Urothelium cell line (cell line): ENCODE measurements at places on chromosomes 2 and 18.

- DNase-seq = peak; percentile 72
Measured at GRCh38 chr2:237154082-237154638, 68.5 kb downstream of the COPS8 start.

DNA sequence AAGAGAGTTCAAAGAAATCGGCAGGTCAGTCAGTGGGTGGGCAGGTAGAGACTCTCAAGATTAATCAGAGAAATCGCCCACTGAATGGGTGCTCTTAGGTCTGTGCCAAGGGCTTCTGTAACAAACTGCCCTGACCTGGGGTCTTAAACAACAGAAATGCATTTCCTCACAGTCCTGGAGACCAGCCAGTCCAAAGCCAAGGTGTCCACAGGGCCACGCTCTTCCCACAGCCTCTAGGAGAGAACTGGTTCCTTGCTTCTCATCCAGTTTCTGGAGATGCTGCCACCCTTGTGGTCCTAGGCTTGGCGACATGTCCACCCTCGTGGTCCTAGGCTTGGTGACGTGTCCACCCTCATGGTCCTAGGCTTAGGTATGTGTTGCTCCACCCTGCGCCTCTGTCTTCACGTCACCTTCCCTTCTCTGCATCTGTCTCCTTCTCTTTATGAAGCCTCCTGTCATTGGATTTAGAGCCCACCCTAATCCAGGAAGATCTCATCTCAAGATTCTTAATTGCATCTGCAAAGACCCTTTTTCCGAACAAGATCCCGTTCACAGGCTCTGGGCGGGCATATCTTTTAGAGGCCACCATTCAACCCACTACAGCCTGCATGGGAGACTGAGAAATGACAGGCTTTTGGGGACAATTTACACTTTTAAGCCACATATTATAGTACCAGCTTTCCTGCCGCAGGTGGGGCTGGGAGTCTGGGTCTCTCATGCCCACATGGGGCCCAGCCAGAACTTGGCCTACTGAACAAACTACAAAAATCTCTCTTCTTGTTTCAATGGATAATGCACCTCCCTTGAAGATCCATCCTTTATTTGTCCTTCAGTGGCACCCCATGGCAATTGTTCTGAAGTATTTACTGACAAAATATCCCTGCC, 161.3 kb downstream of the ASB1 start:
- no peak for DNase-seq

DNA sequence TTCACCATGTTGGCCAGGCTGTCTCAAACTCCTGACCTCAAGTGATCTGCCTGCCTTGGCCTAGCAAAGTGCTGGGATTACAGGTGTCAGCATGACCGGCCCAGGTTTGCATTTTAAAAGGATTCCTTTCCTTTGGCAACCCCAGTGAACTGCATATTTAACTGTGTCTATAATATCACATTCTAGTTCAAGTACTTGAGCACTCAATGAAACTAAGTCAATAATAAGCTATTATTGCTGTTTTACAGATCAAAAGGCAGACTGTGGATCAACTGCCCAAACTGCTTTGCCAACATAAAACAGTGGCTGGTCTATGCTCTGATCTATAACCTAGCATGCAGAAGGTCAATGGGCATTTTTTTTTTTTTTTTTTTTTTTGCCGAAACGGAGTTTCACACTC, 144.5 kb downstream of the USP34 start:
- no peak for DNase-seq

- DNase-seq = no peak
Measured at GRCh38 chr2:49935449-49935848, 781.1 kb upstream of the FSHR start.

DNA sequence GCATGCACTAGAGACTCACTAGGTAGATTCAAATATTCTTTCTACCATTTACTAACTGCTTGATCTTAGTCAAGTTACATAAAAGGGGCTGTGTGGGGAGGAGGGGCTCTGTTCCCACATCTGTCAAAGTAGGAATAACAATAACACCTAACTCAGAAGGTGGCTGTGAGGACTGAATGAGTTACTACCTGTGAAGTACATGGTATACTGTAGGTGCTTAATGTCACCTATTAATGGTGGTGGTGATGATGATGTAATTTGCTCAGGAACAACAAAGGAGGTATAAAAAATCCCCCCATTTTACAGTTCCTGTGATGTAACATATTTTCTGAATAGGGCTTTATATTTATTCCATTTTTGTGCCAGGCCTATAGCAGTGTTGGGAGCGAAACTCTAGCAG, 40.7 kb downstream of the STAT1 start:
- no peak for DNase-seq

DNA sequence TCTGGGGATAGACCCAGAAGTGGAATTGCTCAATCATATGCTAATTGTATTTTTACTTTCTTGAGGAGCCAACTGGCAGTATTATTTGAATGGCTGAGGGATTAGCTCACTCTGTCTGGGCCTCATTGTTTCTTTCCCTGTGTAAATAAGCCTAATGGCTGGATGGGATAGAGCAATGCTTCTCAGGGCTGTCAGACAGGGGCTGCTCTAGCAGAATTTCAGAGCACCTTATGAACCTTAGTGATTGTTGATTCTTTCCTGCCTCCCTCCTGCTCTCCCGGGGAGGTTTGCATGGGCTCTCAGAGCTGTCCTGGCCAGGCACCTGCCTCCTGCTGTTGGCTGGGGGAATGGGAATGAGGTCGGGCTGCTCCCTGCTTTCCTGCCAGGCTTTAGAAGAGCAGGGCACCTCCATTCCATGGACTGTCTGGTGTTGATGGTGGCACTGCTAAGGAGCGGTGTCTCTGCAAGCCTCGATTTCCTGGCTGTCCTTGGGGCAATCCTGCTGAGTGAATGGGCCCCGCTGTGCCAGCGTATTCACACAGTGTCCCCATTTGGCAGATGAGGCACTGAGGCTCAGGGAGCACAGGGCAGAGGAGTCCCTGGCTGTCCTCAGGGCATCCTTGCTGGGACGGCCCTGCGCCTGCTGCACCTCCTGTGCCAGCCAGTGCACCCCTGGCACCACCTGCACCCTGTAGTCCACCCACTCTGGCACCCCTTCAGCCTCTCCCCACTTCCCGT, 468.2 kb upstream of the HS6ST1 start:
- DNase-seq = no peak

- DNase-seq = peak; percentile 60
Measured at GRCh38 chr18:23871410-23871809, 143.1 kb upstream of the TTC39C start.

GRCh38 chr2:231674587-231675338, 33.6 kb upstream of the PTMA start:
- DNase-seq = peak; percentile 56

- DNase-seq = no peak
Measured at GRCh38 chr18:31294199-31294747, 23.7 kb upstream of the DSG1 start.

DNA sequence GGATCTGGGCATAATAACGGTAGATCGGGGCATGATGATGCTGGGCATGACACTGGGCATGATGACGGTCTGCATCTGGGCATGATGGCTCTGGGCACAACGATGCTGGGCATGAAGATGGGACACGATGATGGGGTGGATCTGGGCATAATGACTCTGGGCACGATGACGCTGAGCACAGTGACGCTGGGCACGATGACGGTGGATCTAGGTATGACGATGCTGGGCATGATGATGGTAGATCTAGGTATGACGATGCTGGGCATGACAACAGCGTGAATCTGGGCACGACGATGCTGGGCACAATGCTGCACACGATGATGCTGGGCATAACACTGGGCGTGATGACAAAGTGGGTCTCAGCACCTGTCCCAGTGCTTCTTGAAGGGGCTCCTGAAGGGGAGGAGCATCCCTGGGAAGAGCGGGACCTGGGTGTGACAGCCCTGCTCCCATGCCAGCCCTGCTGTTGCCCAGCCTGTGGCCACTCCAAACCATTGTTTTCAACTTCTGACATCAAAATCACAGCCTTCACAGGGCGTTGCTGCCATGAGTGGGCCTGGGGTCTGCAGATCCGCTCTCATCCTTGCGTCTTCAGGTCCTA, 30.4 kb upstream of the ALLC start:
- DNase-seq = no peak

GRCh38 chr2:144003460-144004075, 516.4 kb downstream of the ZEB2 start:
- DNase-seq = no peak

DNA sequence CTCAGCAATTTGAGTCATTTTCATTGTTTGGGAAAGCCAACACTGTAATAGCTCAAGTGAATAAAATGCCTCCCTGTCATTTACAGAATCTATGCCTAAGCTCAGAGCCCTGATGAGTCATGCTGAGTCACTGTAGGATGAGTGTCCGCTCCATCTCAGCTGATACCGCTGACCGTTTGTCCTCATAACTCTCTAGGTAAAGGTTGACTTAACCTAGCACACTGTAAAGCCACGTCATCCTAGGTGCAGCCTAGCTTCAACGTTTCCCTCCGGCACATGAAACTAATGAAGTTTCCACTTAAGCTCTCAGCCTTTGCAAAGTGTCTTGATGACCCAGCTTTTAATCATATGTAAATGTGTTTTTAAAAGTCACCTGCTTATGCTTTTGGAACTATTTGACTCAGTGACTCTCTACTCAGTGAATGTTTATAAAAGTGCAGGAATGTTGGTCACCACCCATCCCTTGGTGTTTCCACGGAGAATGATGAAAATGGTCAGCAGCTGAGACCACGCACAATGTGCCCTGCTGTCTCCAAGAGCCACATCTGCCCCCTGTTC, 154.0 kb downstream of the PMAIP1 start:
- peak; percentile 78 for DNase-seq

DNA sequence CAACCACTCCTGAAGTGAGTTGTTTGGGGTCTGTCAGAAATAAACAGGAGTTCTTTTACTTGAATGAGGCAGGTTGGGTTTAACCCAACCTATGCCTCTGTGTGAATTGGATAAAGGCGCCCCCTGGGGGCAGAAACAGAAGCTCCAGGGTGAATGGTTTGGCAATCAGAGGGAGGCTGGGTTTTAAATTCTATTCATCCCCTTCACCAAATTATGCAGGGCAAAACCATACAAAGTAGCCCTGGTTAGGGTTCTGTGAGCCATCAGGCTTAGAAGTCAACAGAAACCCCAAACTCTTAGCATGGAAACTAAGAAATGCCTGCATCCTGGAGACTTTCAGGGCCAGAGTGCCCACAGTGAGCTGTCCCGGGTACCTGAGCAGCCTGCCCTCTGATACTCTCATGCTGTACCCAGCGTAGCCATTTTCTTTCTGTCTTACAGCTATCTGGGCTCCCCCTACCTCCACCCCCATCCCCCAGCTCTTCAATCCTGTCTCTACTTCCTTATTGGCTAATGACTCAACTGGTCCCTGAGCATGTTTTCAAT, 241.5 kb downstream of the ICOS start:
- DNase-seq = no peak

DNA sequence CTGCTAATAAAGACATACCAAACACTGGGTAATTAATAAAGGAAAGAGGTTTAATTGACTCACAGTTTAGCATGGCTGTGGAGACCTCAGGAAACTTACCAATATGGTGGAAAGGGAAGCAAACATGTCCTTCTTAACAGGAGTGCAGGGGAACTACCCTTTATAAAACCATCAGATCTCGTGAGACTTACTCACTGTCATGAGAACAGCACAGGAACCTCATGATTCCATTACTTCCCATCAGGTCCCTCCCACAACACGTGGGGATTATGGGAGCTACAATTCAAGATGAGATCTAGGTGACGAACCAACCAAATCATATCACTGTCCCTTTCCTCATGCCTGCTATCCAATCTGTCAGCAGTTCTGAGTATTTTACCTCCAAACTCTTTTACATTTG, 586.7 kb downstream of the TDRD15 start:
- DNase-seq = no peak

- DNase-seq = no peak
Measured at GRCh38 chr2:141508806-141509595, 621.8 kb downstream of the LRP1B start.

DNA sequence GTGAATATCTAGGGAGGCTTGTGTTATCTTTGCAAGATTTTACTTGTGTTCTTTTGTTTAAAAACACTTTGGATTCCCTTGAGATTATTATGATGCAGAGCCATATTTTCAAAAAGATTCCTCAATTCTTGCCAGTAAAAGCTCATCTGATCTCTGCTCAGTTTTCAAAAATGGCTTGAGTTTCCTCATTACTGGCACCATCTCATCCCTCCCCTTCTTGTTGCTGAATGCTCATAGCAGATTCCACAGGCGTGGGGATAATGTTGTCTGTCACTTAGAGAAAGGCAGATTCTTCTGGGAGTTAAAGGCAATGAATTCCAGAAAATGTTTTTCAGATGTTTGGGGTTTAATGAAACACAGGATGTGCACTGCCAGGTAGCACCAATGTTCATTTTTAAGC, 170.4 kb upstream of the TANK start:
- no peak for DNase-seq

GRCh38 chr2:38178119-38178518, 102.2 kb upstream of the CYP1B1 start:
- no peak for DNase-seq

DNA sequence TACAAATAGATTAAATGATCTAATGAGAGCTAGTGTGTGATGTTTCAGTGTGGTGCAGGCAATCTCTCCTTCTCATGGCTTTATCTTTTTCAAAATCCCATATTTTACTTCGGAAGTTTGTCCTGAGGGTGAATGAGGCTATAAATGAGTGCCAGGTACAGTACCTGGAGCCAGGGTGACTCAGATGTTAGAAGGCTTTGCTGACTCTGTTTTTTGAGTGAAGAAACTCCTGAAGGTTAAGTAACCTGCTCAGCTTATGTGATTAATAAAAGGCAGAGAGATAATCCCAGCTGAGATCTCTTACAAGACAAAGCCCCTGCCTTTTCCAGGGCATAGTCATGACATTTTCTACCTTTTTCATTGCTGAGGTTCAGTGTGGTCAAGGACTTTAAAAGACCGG, 52.6 kb downstream of the MGAT5 start:
- DNase-seq = no peak

DNA sequence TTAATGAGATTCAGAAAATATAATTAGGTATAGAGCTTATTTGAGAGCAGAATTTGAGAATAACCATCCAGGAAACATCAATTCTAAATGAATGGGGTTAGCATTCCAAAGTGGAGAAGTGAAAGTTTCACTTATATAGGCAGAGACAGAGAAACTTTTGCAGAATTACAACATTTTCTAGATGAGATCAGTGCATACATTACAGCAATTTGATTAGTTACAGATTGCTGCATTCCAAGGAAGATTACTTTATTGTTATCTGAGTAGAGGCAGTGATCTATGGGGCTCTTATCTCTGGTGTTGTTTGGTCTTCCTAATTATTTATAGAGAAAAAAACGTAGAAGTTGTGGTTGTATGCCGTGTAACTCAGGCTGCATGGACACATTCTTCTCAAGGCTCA, 373.8 kb upstream of the SYT4 start:
- no peak for DNase-seq

GRCh38 chr18:966759-967576, 62.3 kb downstream of the ADCYAP1 start:
- DNase-seq = no peak

DNA sequence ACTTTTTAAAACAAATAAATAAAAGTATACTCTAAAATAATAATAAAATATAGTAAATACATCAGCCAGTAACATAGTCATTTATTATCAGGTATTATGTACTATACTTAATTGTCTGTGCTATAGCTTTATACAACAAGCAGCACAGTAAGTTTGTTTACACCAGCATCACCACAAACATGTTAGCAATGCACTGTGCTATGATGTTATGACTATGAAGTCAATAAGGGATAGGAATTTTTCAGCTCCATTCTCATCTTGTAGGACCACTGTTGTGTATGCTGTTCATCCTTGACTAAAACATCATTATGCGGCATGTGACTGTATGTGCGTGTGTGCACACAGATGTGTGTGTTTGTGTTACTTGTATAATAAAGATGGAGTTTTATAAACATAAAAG, 137.5 kb downstream of the LYPD6B start:
- DNase-seq = no peak
